ENCODE measurements at places on chromosomes 12 and 14. TPM values are rescaled to one million over a fixed set of nuclear protein-coding genes. Genes with fewer than 3 reads are reported as not detected.

DNA sequence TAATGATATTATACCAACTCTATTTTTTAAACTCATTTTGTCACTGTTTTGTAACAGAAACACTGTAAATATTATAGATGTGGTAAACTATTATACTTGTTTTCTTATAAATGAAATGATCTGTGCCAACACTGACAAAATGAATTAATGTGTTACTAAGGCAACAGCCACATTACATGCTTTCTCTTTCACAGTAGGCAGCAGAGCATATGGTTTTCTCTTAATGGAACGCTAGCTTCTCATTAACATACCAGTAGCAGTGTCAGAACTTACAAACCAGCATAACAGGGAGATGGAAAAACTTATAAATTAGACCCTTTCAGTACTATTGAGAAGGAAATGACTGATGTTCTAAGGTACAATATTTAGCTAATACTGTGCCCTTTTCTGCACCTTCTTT, 398.8 kb downstream of the PRKD1 start:
- H3K4me3 ChIP-seq: no peak overlapping the region
- no peaks in the 10 kb centered on the region for H3K4me1 ChIP-seq
- H3K27ac ChIP-seq: no peak overlapping the region
- no peaks in the 10 kb centered on the region for H3K36me3 ChIP-seq

DNA sequence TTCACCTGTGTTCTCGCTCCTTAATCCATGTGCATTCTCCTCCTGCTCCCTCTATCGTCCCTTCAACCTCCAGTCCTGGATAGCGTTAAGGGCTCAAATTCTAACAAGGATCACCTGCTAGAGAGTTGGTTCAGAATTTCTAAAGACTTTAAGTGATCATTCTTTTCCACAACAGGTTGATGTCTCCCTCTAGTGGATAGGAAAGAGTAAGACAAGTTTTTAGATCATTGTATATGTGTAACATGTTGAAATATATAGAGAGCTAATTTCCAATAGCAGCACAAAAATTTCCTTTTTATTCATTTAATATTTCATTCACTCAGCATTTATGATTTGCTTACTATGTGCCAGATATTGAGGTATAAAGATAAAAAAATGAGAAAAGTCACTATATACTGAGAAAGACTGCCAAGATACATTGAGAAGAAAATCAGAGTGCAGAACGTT, 9.3 kb upstream of the ESR2 start:
- no peaks in the 10 kb centered on the region for H3K4me1 ChIP-seq
- no peak for DNase-seq
- no peaks in the 10 kb centered on the region for H3K36me3 ChIP-seq
- H3K27me3 ChIP-seq: no peaks in the 10 kb centered on the region
- H3K27ac ChIP-seq: no peak overlapping the region

DNA sequence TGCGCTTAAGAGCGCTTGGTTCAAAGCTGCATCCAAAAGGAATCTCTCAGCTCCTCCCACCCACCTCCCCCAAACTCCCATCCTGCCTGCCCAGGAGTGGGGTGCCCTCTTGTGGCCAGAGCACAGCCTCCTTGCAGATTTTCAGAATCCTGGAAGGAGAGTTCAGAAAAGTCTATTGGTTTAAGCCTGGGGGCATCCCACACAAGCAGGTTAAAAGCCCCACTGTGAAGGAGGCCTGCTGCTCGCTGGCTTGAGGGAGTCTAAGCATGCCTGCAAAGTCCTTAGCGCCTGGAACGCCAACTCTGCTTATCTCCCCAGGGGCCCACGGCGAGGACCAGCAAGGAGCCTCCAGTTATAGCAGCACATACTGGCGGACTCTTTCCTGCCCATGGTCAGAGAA, 297.1 kb downstream of the KSR2 start:
- no peak overlapping the region for H3K4me3 ChIP-seq
- H3K27ac ChIP-seq: no peak overlapping the region
- no peak for DNase-seq
- H3K36me3 ChIP-seq: no peaks in the 10 kb centered on the region

CLEC6A gene
- total RNA-seq: not detected

DNA sequence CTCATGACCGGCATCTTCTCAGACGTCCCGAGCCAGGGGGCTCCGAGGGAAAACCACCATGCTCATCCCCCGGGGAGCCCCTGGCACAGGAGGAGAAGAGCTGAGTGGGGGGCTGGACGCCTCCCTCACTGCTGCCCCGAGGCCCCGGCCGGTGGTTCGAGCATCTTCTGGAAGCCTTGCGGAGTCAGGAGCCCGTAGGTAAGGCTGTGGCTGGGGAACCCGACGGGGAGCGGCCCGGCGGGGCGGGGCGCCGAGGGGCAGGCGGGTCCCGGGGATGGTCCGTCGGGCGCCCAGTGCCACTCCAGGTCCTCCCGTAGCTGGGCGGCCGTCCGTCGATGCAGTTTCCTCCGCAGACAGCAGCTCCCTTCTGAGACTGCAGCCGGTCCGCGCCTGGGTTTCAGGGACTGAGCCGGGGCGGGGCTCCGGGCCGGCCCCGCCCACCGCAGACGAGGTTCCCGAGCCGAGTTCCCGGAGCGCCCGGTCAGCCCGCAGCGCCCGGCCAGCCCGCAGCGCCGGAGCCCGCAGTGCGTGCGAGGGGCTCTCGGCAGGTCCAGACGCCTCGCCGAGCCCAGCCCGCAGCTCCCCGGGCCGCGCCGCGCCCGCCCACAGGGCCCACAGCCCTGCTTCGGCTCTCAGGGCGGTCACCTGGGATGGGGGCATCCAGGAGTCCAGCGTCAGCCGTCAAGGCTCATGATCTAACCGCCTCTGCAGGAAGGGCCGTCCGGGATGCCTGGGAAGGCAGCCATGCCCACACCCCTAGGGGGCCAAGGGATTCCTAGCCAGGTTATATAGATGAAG, at the start of gene PGF:
PGF (minus strand) TSS at position 369 of the 798 bp plus-strand sequence; CDS start at position 14, 355 bp downstream.
- peak within 1 kb of the TSS; percentile 71 for H3K27ac ChIP-seq
- no peaks in the 10 kb centered on the region for H3K27me3 ChIP-seq
- DNase-seq: peak; percentile 82
- H3K36me3 ChIP-seq: no peaks in the 10 kb centered on the region
- peak within 1 kb of the TSS; percentile 68 for H3K4me3 ChIP-seq
- peaks cover 55% of the 10 kb centered on the region for H3K4me1 ChIP-seq

TPPP2 gene
- 0.81 TPM for total RNA-seq

GRCh38 chr12:106581543-106582248, 1.1 kb upstream of the RFX4 start:
- H3K4me3 ChIP-seq: peak overlapping the region; percentile 24
- no peak for DNase-seq
- H3K27ac ChIP-seq: no peak overlapping the region
- peaks cover 80% of the 10 kb centered on the region for H3K27me3 ChIP-seq
- H3K4me1 ChIP-seq: peaks cover 36% of the 10 kb centered on the region

NCKAP5L gene
- total RNA-seq: 26.8 TPM

DNA sequence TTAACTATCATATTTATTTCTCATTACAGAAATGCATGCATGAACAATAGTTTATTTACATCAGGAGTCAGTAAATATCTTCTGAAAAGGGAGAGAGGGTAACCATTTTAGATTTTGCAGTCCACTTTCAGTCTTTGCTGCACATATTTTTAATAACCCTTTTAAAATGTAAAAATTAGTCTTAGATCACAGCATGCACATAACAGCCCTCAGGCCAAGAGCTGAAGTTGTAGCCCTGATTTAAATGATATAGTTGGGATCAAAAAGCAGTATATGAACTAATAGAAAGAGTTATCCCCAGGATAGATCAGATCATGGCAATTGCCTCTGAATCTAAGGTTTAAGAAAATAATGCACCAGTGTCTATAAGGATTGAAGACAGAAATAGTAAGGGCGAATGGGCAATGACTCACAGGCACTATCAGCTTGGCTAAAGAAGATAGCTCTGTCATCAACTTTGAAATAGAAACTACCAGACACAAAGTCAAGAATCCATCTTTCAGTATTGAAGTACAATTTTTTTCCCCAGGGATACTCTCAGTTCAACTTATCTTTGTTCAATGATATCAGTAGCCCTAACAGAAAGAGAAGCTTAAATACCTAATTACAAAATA, 13.1 kb upstream of the CLEC7A start:
- no peaks in the 10 kb centered on the region for H3K27me3 ChIP-seq
- no peak overlapping the region for H3K4me3 ChIP-seq
- peaks cover 11% of the 10 kb centered on the region for H3K4me1 ChIP-seq
- H3K27ac ChIP-seq: no peak overlapping the region
